NCI-H1694 (cell line): ENCODE measurements at places on chromosomes 11 and 22.
A peak's percentile ranks its signal among the peaks of the same experiment; 100 is the strongest.

- no peak for DNase-seq
Measured at GRCh38 chr22:46047841-46048595, 71.1 kb upstream of the WNT7B start.

- DNase-seq = no peak
Measured at GRCh38 chr11:80636999-80637398, 1196.2 kb upstream of the TENM4 start.

- no peak for DNase-seq
Measured at GRCh38 chr11:129418039-129418438, 42.4 kb downstream of the BARX2 start.

GRCh38 chr11:120403966-120404365 lies 67.8 kb downstream of the ARHGEF12 start:
- DNase-seq = no peak

DNA sequence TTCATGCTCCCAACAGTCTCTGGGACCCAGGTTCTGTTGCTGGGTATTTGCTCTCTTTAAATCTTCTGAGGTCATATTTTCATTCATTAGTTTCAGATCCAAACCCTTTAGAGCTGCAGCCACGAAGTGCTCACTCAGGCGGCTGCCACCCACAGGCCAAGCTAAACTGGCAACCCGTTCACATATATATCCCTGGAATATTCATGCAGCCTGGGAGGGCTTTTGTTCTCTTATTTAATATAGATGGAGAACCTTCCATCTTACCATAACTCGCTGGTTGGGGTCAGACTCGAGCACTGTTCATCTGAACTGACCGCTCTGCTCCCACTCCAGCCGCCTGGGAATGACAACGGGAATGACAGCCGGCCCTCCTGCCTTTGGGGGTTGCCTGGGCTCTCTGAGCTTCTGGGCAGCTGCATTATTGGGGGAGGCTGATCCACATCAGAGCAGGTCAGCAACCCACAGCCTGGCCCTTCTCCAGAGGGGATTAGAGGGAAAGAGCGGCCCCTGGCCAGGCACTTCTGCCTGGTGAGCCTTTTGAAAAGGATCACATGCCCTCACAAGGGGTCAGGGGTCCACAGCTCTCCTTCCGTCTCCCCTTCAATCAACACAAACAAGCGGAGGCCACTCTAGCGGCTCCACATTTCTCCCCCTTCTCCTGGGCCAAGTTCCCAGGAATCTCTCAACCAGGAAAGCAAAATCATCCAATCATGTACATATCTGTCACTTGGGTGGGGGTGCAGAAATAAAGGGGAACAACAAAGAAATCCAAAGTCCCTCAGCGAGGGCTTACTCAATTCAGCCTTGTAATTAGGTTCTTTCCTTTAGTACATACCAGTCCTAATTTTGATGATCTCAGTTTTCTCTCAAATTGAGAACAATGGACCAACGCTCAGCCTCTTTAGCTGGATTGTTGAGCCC lies 11.8 kb downstream of the TMEM184B start:
- DNase-seq = no peak

- no peak for DNase-seq
Measured at GRCh38 chr22:37381489-37381888, 45.8 kb downstream of the ELFN2 start.

- DNase-seq = no peak
Measured at GRCh38 chr11:125123194-125123946, 11.9 kb upstream of the TMEM218 start.

GRCh38 chr22:28883917-28884746 lies 760 bp downstream of the ZNRF3 start:
- DNase-seq = no peak

- peak; percentile 6 for DNase-seq
Measured at GRCh38 chr11:109865548-109866186, 227.5 kb upstream of the ZC3H12C start.

- DNase-seq = no peak
Measured at GRCh38 chr11:68843703-68844312, 2.1 kb upstream of the CPT1A start.

DNA sequence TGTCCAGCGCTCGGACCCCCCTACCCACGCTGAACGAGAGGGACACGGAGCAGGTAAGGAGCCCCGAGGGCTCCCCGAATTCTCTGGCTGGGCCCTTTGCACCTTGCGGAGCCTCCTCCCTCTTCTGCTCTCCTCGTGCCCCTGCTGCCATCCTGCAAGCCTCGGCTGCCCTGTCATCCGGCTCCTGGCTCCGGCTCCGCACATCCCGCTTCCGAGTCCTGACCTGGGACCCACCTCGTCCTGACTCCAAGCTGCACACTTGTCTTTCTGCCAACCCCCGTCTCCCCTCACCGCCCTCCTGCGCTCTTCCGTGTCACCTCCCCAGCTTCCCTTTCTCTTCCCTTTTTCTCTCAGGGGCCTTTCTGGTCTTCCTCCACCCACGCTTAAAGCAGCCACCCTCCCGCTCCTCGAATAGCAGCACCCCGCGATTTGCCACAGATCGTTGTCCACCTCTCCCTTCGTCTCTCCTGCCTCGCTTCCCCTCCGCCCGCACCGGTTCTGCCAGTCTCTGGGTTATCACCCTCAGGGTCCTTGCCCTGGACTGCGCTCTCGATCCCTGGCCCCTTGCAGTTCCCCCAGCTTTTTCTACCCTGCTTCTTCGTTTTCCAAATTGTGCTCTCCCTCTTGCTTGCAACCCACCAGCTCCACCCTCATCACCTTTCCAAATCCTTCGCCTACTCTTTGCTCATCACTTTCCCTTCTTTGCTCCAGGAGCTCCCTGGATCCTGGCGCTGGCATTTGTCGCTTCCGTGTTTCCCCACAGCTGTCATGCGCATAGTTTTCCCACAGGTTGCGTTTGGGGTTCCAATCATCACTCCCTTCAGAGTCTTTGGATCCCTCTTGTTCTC lies 822 bp downstream of the MARK2 start:
- DNase-seq = no peak

DNA sequence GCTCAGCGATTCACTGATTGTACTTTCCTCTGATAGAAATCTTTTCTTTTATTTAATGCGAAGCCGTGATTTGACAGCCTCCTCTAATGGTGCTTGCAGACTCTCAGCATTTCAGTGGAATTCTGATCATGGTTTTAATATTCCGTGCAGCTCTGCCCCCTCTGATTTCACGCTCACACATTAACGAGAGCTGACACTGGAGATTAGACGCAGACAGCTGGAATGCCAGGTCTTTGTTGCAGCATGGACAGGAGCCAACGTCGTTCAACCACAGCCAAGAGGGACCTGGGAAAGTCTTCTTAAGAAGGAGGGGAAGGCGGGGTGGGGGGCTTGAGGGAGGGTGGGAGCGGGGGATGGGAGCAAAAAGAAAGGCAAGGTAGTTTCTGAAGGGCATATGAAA lies 186.4 kb downstream of the BLID start:
- DNase-seq = no peak

DNA sequence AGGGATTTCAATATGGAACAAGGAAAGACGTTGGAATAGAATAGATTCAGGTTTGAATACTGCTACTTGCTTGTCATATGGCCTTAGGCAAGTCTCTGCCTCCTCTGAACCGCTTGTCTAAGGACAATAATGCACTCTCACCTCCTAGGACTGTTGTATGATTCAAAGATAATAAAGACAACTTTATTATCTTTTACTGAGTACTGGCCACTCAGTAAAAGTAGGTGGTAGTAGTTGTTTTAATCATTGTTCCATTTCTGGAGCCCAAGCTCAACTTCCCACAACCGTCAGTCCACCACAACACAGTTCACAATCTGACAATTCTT lies 134.2 kb downstream of the ME3 start:
- no peak for DNase-seq

DNA sequence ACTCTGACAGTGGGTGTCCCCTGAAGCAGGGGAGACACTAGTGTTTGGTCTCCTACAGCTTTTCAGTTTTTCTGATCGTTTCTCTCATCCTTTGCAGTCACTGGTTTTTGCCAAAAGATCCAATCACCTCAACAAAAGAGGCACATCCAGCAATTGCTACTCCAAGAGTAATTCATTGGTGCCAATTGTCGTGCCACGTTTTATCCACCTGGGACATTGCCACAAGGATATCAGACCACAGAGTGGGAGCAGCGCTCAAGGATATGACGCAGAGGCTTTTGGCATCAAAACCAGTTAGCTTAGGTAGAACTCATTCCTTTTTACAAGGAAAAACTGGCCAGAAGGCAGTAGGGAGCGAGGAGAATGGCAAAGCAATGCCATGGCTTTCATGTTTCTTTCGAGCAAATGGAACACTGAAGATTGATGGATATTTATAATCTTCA lies 40.9 kb upstream of the BLID start:
- no peak for DNase-seq

- DNase-seq = no peak
Measured at GRCh38 chr22:36589856-36590255, 60.9 kb upstream of the EIF3D start.

DNA sequence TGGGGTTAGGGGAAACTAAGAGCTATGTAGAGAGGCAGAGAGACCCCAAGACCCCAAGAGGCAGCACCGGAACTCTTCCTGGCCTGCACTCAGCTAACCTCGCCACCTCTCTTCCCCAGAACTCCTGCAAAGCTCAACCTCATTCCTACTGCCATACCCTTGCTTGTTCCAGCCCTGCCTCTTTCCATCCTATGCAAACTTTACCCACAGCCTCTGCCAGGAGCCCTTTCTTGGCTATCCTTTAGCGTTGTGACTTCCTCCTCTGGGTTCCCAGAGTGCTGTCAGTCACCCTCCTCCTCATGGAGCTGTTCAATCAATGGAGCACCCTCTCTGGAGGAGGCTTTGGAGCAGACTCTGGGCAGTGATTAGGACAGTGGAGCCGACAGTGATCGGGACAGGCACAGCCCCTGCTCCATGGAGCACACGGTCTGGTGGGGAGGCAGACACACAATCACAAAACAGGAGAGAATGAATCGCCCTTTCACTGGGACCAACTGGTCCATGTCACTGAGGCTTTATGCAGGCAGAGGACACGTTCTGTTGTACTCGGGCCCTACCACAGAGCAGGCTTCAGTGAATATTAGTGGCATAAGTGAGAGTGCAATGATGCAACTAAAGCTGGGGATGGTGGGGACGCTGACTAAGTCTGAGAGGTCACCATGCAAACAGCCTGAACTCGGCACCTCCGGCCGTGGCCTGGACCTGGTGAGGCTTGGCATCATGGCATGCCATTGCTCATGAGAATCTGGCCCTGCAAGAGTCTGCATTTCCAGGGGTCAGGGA lies 24.6 kb upstream of the P2RY2 start:
- DNase-seq = no peak

GRCh38 chr11:128824191-128825049 lies 42.7 kb downstream of the KCNJ1 start:
- DNase-seq = no peak

DNA sequence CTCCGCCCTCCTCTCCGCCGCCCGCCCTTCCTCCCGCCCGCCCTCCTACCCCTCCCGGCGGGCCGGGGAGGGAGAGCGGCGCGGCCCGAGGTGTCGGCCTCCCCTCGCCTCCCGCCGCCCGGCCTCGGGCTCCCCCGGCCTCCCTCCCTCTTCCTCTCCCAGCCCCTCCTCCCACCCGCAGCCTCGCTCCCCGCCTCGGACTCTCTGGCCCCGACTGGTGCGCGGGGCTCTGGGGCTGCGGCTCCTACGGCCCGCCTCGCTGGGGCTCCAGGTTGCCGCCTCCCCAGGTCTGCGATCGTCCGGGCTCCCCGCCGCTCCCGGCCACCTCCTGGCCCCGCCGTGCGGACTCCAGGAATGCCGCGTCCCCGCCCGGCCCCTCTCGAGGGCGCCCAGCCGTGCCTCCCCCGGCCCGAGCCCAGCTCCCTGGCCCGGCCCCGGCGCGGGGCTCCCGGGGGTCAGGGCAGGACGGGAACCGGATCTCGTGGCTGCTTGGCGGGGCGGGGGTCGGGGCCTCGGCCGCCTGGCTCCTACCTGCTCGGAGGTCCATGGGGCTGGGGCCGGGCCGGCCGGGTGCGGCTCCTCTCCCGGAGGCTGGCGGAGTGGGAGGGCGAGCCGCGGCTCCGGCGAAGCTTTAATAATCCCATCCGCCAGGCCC lies at the start of gene CLCF1:
Gene CLCF1 (minus strand): TSS at position 606 of the 655 bp plus-strand sequence. CDS start 59 bp downstream, at position 547.
- DNase-seq = no peak

- no peak for DNase-seq
Measured at GRCh38 chr11:64134963-64135362, 30.9 kb downstream of the MACROD1 start.

DNA sequence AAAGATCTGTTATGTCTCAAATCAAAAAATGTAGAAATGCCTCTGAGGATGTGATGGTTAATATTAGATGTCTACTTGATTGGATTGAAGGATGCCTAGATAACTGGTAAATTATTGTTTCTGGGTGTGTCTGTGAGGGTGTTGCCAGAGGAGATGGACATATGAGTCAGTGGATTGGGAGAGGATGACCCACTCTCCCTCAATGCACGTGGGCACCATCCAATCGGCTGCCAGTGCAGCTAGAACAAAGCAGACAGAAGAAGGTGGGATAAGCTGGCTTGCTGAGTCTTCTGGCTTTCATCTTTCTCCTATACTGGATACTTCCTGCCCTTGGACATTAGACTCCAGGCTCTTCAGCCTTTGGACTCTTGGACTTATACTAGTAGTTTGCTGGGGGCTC lies 430.3 kb downstream of the SOX6 start:
- DNase-seq = no peak

GRCh38 chr11:77101043-77101537 lies 1.6 kb upstream of the OMP start:
- DNase-seq = peak; percentile 15

GRCh38 chr11:120061761-120062560 lies 76.0 kb downstream of the TRIM29 start:
- DNase-seq = no peak

- no peak for DNase-seq
Measured at GRCh38 chr11:3942160-3942955, 86.9 kb downstream of the STIM1 start.

DNA sequence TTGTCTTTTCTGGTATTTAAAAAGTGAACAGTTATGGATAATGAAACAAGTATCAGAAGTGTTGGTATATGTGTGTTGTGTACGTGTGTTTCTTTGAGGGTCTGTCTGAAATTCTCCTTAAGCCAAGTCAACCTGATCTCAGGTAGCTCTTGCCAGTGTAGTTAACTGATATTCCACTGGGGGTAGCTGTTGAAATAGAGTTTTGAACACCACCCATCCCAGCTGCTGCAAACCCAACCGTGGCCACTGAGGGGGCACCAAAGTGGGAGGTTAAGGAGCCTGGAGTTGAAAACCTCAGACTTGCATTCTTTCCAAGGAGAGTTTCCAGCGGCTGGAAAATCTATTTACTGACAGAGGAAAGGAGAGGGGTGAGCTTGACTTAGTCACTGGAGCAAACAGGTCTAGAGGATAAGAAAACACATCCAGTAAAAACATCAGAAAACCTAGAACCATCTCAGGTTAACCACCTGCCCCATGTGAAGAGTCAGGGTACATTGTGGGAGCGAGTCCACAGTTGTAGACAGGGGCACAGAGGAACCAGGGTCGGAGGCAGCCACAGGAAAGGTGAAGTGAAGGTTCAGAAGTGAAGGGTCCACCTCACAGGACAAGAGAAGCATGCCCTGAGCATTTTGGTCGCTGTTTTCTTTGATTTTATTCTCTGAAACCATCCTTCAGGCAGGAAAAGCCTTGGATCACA lies 8.8 kb upstream of the CUL5 start:
- peak; percentile 0 for DNase-seq

- no peak for DNase-seq
Measured at GRCh38 chr11:111624608-111625007, 22.4 kb downstream of the SIK2 start.

- DNase-seq = no peak
Measured at GRCh38 chr22:21755851-21756284, 20.3 kb upstream of the YPEL1 start.

- no peak for DNase-seq
Measured at GRCh38 chr11:112949781-112950575, 11.2 kb upstream of the NCAM1 start.
